ENCODE measurements at places on chromosomes 1 and 21.

DNA sequence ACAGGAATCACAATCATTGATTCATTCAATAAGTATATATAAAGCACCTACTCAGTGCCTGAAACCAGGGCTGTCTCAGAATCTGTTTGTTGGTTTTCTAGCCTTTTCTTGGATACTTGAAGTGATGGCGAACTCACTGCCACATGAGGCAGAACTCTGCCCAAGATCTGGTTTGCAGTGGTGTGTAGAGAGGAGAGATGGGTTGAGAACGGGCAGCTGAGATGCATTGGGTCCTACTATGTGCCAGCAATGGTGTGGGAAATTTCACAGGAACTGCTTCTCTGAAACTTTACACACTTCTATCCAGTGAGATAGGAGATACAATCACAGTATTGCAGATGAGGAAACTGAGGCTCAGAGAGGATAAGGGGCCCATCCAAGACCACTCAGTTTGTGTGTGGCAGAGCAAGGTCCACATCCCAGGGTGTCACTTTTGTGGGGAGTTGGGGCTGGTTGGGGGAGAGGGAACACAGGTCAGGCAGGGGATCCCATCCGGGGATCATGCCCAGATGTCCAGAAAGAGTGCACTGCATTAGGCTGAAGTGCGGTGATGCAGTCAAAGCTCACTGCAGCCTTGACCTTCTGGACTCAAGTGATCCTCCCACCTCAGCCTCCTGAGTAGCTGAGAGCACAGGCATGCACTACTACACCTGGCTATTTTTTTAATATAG lies 83.7 kb upstream of the IFFO2 start:
- no peak for DNase-seq

DNA sequence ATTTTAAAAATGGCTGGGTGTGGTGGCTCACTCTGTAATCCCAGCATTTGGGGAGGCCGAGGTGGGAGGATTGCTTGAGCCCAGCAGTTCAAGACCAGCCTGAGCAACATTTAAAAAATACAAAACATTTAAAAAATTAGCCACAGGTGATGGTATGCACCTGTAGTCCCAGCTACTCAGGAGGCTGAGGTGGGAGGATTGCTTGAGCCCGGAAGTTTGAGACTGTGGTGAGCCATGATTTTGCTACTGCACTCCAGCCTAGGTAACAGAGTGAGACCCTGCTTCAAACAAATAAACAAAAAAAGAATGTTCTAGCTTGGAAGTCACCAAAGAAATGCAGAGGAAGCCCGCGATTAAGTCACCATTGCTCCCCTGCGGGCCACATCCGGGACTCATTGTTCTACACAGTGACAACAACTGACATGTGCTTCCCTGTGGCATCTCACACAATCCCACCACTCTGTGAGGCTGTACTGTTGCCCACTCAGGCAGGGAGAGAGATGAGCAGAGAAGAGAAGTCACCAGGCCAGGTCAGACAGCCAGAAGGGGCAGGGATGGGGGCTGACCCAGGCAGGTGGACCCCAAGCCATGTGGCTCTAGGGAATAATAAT lies 18.4 kb upstream of the SPATC1L start:
- DNase-seq = no peak

GRCh38 chr1:24695202-24695974 lies 49.9 kb upstream of the CLIC4 start:
- peak; percentile 29 for DNase-seq

GRCh38 chr21:17352996-17353655 lies 159.7 kb upstream of the CXADR start:
- no peak for DNase-seq
